ENCODE measurements at places on chromosomes 11 and 22.

GRCh38 chr11:61028135-61028729 lies 56.8 kb downstream of the CD6 start:
- no peak for DNase-seq

DNA sequence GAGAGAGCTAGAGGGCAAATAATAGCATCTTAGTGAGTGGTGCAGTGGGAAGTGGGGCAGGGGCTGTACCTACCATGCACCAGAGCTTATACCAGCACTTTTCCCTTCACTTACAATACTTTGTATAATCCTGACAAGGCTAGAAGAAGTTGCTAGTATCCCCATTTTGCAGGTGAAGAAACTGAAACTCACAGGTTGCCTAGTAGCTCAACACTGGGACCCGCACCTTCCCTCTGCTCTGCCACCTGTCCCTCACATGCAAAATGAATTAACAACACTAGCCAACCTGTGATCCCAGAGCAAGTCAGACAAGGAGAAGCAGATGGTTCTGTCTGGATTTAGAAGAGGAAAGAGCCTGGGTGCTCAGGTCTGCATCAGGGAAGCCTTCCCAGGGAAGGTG lies 510.4 kb downstream of the BUD13 start:
- no peak for DNase-seq

GRCh38 chr11:65981972-65982823 lies 19.8 kb downstream of the EIF1AD start:
- no peak for DNase-seq

DNA sequence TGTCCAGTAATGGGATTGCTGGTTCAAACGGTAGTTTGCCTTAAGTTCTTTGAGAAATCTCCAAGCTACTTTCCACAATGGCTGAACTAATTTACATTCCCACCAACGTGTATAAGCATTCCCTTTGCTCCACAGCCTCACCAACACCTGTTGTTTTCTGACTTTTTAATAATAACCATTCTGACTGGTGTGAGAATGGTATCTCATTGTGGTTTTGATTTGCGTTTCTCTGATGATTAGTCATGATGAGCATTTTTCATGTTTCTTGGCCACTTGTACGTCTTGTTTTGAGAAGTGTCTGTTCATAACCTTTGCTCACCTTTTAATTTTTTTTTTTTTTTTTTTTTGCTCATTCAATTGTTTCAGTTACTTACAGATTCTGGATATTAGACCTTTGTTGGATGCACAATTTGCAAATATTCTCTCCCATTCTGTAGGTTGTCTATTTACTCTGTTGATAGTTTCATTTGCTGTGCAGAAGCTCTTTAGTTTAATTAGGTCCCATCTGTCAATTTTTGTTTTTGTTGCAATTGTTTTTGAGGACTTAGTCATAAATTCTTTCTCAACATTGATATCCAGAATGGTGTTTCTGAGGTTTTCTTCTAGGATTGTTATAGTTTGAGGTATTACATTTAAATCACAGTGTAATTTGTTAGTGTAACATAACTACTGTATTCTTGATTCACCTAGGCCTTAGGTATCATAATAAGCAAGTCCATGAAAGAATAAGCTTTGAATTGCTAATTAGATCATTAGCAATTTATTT lies 33.0 kb downstream of the CCDC34 start:
- no peak for DNase-seq

- DNase-seq: peak; percentile 61
Observed at GRCh38 chr22:45263463-45264269, 21.1 kb upstream of the UPK3A start.

DNA sequence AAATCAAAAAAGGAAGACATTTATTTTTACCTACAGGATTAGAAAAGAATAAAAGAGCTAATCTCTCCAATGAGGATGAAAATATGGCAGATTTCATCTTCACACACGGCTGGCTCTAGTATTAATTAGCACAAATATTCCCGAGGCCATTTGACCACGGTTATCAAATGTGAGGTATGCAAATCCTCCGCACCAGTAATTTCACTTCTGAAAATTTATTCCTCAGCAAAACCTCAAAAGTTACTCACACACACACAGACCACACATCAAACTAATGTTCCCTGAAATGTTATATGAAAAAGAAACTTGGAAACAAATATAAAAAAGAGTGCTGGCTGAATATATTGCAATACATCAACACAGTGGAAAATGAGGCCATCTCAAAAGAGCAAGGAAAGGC lies 32.8 kb downstream of the CELSR1 start:
- no peak for DNase-seq

DNA sequence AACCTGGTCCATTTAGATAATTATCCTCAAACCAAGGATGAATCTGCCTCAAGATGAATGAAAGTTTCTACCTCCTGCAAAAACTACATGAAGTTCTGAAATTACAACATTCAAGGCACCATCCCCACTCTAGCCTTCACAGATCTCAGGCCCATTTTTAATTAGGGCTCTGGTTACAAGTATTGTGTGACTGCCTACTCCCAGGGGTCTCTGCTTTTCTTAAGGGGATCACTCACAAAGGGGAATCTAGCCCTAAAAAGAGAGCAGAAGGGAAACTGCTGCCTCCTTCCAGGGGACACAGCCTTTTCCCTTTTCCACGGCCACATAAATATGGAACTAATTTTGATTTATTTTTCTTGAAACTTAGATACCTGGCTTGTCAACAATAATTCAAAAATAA lies 17.4 kb upstream of the TMEM135 start:
- no peak for DNase-seq

DNA sequence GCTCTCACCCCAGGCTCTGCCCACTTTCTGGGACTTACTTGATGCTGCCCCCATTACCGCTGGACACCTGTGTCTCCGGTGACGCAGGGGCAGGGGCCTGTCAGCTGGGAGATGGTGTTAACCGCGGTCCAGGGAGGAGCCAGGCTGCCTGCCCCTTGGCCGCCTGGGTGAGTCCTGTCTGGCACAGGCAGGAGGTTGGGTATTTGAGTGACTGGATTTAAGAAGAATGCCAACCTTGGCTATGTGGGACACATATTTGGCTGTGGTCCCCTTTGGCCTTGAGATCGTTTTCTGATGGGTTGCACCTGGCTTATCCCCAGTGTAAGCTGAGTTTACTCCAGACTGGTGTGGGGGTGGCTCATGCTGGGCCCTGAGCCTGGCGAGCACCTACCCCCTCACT lies 2.5 kb downstream of the MUC6 start:
- DNase-seq: no peak

DNA sequence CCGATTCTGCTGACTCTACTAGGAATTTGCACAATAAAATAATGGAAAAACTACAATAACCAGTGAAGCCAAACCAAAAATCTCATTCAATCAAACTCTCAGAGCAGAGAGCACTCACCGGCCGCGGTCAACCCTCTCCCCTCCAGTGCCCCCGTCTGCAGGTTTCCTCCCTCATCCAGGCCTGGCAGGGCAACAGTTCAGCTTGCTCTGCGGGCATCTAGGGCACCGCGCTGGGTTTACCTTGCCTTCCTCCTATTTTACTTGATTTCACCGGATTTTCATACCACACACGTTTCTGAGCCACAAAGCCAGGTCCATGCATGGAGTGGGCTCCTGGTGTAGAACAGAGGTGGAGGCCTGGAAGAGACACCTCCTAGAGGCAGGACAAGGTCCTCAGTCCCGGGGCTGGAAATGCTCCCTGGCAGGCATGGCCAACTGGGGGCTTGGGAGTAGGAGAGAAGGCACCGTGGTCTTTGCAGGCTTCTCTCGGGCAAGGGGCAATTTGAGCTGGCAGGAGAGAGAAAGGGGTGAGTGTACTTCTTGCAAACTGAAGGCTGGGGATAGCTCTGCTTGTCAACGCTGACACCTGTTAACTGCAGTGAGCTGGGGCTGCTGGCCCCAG lies 938.4 kb downstream of the BRD1 start:
- no peak for DNase-seq

- DNase-seq: no peak
Observed at GRCh38 chr22:32040324-32040904, 2.6 kb upstream of the SLC5A1 start.

GRCh38 chr22:39997421-39997820 lies 2.7 kb downstream of the FAM83F start:
- DNase-seq: no peak

DNA sequence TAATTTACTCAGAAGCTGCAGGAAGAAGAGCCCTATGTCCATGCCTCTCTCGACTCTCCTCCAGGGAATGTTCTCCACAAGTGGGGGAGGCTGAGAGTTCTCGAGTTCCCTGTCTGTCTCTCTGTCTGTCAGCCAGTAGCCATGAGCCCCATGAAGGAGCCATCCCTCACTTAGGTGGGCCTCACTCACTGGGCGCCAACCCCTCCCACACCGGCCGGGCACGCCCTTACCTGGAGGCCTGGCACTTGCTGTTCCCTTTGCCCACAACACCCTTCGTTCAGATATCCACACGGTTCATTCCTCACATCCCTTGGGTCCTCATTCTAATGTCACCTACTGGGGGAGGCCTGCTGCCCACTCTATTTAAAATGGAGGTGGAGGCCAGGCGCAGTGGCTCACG lies 14.2 kb upstream of the IL10RA start:
- no peak for DNase-seq

GRCh38 chr22:50627642-50628542 lies at the start of gene ARSA:
ARSA (minus strand) TSS chr22:50628152; CDS start chr22:50627779, 373 bp downstream.
- peak; percentile 57 for DNase-seq

- DNase-seq: no peak
Observed at GRCh38 chr11:7489376-7489775, 4.1 kb downstream of the OLFML1 start.

DNA sequence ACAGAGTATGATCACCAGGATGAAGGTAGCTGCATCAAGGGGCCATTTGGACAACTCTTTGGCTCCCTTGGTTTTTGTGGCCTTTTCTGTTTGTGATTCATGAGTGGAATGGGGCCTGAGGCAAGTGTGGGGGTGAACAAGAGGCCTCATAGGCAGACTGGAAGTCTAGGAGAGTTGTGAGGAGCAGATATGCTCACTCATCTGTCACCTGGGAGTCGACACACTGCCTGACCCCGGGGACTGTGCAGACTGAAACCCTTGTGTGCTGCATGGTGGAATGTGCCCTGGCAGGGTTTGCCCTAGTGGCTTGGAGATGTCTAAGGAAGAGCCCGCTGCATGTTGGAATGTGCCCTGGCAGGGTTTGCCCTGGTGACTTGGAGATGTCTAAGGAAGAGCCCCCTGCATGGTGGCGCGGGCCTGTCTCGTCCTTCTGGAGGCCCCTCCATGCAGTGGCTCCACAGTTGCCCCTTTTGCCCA lies 60.0 kb downstream of the MED15 start:
- DNase-seq: no peak

- no peak for DNase-seq
Observed at GRCh38 chr11:37512156-37512780, 914.2 kb upstream of the RAG2 start.

- DNase-seq: peak; percentile 27
Observed at GRCh38 chr22:35604621-35605368, 12.3 kb downstream of the MB start.

DNA sequence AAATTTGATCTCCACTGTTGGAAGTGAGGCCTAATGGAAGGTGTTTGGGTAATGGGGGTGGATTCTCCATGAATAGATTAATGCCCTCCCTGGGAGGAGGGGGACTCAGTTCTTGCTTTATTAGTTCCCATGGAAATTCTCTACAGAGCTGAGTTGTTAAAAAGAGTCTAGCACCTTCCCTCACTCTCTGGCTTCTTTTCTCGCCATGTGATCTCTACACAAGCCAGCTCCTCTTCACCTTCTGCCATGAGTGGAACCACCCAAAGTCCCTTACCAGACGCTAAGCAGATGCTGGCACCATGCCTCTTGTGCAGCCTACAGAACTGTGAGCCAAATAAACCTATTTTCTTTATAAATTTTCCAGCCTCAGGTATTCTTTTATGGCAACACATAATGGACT lies 465.8 kb upstream of the ANO5 start:
- no peak for DNase-seq

DNA sequence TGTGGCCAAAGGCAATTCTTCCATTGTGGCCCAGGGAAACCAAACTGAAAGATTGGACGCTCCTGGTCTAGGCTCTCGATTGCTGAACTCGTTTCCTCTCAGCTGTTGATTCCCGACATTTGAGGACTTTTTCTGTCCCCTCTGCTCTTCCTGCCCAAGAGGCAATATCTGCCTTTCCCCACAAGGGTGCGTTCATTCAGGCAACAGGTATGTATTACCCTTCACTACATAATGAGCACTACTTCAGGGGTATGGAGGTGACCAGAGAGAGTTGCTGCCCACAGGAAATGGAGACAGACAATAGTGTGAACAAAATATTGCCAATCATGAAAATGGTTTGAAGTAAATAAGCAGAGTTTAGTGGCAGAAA lies 8.2 kb downstream of the PTH start:
- DNase-seq: peak; percentile 11

DNA sequence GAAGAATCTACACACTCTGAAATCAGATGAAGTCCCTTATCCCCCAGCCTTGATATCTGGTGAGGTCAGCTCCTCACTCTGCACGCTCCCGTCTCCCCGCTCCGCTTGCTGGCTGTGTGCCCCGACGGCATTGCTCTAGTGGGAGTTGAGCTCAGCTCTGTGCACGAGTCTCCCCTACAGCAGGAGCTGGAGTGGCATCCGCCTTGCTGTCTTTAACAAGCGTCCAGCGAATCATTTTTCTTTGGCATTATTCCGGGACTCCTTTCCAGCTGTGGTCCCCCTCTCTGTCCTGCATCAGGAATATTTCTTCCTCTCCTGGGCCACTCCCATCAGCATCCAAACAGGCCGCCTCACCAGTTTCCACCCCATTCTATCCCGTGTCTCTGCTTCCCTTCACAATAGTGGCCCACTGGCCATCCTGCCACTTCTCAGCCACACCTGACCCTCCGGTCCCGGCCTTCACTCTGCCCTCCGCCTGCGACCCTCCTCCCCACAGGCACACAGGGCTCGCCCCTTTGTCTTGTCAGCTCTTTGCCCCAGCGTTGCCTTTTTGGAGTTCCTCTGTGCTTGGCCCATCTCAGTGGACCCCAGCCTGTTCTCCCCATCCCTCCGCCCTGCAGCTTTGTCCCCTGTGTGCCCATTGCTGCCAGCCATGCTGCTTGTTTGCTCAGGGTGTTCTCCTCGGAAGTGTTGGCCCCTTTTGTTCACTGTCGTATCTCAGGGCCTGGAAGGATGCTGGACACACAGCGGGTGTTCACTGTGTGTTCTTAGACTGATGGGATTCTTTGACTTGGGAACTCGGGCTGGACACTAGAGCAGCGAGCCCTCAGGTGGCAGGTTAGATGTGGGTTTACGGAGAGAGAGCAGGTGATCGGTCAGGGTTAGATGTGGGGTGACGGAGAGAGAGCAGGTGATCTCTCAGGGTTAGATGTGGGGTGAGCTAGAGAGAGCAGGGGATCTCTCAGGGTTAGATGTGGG lies 441.8 kb downstream of the TBC1D22A start:
- DNase-seq: no peak

- peak; percentile 86 for DNase-seq
Observed at GRCh38 chr22:20750461-20751184, 23.3 kb upstream of the SERPIND1 start.
